ENCODE measurements at places on chromosomes 5 and 9. TPM values are rescaled to one million over a fixed set of nuclear protein-coding genes. Genes with fewer than 3 reads are reported as not detected.

GRCh38 chr9:89710697-89711096 lies 105.9 kb downstream of the GADD45G start:
- H3K27me3 ChIP-seq = peaks cover 26% of the 10 kb centered on the region
- peaks cover under 1% of the 10 kb centered on the region for H3K4me1 ChIP-seq
- no peak for DNase-seq
- H3K27ac ChIP-seq = no peak overlapping the region
- H3K4me3 ChIP-seq = no peak overlapping the region

GRCh38 chr9:137313326-137313936 lies 11.4 kb upstream of the NRARP start:
- H3K4me1 ChIP-seq = peaks cover 9% of the 10 kb centered on the region
- no peak for DNase-seq
- no peaks in the 10 kb centered on the region for H3K27me3 ChIP-seq
- no peak overlapping the region for H3K27ac ChIP-seq
- H3K4me3 ChIP-seq = no peak overlapping the region

- no peak overlapping the region for H3K4me3 ChIP-seq
- H3K27ac ChIP-seq = no peak overlapping the region
- peaks cover 10% of the 10 kb centered on the region for H3K4me1 ChIP-seq
- DNase-seq = no peak
- peaks cover under 1% of the 10 kb centered on the region for H3K36me3 ChIP-seq
These were observed 1.4 kb downstream of the ZBTB26 start for GRCh38 chr9:122929796-122930354.

- no peak overlapping the region for H3K27ac ChIP-seq
- H3K4me3 ChIP-seq = no peak overlapping the region
- no peaks in the 10 kb centered on the region for H3K36me3 ChIP-seq
- DNase-seq = no peak
- no peaks in the 10 kb centered on the region for H3K27me3 ChIP-seq
- no peaks in the 10 kb centered on the region for H3K4me1 ChIP-seq
These were observed 522.7 kb upstream of the TYRP1 start for GRCh38 chr9:12170456-12170855.

The FOXD4L6 gene
- total RNA-seq = not detected

The CTXN3 gene
- not detected for total RNA-seq
